ENCODE measurements at places on chromosomes 7 and 10.

DNA sequence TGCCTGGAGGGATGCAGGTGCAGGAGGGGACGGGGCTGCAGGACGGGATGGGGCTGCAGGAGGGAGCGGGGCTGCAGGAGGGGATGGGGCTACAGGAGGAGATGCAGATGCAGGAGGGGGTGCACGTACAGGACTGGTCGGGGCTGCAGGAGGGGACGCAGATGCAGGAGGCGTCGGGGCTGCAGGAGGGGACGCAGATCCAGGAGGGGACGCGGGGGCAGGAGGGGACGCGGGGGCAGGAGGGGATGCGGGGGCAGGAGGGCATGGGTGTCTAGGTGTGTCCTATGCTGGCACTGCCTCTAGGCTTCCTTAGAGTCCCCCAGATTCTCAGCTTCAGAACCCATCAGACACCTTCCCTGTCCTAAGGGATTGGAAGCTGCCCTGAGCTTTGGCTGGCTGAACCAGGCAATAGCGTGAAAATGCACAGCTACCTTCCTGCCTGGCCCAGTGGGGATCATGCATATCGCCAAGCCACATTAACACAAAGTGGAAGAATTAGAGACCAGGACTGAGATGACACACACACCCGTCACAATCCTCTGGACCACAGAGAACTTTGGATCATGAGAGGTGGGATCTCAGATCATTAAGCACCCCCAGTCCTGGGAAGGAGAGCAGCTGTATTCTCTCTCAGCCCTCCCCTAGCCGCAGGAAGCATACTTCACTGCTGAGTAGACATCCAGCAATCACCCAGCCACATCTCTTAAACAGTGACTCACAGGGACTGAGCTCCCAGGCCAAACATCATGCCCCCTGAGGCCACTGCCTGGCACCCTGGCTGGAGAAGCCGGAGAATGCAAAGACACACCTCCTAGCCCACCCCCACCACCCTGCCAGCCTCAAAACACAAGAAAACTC lies 67.3 kb downstream of the VWA2 start:
- no peak for DNase-seq

DNA sequence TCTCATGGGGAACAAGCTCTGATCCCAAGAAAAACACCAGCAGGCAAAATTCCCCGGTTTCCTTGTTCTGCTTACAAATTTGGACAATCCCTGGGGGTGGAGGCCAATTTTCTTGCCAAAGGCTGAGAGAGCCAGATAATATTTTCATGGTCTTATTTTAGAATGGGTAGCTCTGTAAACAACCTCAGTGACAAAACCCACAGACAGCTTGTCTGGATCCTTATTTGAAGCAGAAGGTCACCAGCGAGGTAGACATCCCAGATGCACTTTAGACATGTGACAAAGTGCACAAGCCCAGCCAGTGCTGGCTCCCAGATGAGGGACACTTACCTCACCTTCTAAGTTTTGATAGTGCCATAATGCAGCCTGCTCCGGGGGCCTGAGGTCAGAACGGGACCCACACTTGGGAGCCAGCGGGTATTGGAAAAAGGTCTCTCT lies 102.6 kb upstream of the DDC start:
- no peak for DNase-seq

GRCh38 chr10:29326299-29326698 lies 37.4 kb downstream of the LYZL1 start:
- no peak for DNase-seq

DNA sequence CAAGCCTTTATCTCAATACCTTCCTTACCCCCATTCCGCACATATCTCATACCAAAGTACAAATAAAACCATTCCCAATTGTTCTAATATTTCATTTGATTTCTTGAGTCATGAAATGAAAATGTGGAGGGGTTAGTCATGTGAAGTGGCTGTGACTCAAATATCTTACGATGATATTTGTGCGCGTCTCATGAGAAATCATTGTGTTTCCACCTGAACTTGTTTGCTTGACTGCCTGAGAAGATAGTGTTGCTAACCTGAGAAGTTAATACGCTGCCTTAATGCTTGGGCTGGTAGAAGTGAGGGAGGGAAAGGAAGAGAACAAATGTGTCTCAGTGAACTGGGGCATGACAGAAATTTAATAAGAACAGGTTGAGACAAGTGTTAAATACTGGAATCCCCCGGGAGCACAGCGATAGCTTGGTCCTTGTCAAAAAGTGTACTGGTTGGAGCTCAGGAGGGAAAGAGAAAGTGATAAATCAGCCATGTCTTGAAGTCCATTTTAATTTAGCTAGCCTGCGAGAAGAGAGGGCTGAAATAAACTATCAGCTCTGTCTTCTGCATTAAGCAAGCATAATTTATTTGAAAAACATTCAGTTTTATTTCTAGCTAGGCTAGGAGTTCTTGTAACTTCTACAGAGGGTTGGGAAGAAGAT lies 7.2 kb upstream of the EPHA1 start:
- no peak for DNase-seq

GRCh38 chr10:34567659-34568253 lies 247.3 kb downstream of the PARD3 start:
- DNase-seq, result peak; percentile 48

Data from SK-N-DZ (cell line).